ENCODE measurements at places on chromosomes 5 and 9.
A peak's percentile ranks its signal among the peaks of the same experiment; 100 is the strongest.

DNA sequence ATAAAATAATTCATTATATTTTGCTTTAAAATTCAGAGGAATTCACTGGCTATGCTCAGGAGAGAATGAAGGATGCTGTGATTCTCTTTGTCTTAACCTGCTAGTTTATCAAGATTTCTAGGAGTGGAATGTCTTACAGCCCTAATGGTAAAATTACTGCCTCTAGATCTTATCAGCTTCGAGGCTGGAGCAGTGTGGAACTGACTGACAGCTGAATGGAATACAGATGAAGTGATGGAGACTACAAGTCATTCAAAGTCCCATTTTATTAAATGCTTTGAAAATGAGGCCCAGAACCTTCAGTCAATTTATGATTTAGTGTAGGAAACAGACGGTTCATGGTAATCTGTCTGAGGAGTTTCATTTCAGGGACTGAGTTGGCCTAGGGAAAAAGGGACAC lies 202.1 kb downstream of the RFX3 start:
- no peak for DNase-seq

GRCh38 chr5:83469075-83469474 lies 2.5 kb upstream of the VCAN start:
- no peak for DNase-seq

- no peak for DNase-seq
Observed at GRCh38 chr5:176832162-176832561, 21.8 kb downstream of the UNC5A start.

DNA sequence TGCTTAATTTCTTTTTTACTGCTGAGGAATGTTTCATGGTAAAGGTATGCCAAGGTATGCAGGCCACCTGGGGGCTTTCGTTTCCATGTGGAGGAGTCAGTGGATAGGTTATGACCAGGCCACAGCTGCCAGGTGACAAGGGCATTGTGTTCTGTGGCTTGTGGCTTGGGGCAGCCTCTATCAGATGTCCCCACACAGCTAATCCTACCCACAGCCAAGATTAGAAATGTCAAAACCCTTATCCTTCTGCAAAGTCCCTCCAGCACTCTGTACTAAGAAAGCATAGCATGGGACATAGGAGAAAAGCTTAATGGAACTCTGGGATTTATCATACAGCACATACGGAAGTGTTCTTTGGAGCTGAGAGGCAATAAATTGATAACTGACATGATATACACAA lies 171.2 kb upstream of the S1PR3 start:
- DNase-seq, result peak; percentile 24

GRCh38 chr5:172494630-172495505 lies 40.5 kb upstream of the SH3PXD2B start:
- DNase-seq, result no peak

GRCh38 chr5:89733772-89734171 lies 675.8 kb downstream of the CETN3 start:
- no peak for DNase-seq

DNA sequence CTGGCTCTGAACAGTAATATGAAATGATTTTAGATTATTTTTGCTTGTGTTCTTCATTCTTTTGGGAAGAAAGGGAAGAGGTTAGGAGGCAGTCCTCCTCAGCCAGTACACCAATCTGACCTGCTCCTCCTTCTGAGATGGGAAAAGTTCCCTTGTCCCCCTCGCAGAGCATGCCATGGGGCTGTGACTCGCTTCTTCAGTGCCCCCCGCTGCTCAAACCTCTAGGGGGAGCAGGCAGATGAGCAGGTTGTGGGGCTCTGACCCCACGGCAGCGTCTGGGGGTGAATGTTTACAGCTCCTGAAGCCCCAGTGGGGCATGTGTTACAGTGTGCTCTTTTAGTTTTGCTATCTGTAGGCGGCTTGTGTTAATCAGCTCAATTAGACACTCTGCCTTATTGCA lies 50.9 kb upstream of the KLF9 start:
- no peak for DNase-seq

DNA sequence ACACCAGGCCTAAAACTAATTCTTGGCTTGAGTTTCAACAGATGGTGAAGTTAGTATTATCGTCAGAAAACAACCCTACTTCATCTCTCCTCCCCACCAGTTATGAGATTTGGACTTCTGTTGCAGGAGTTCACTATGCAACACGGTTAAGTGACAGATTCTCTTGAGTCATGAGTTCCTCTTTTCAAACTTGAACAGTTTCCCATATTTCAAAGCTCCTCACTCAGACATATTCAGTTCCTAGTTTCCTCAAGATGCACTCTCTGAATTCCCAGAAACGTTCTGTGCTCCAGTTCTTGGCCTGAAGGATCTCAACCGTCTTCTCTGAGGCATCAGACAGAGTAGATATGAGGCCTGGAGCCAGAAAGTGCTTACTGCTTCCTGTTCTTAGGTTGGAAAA lies 7.3 kb upstream of the PTGER4 start:
- DNase-seq, result no peak

DNA sequence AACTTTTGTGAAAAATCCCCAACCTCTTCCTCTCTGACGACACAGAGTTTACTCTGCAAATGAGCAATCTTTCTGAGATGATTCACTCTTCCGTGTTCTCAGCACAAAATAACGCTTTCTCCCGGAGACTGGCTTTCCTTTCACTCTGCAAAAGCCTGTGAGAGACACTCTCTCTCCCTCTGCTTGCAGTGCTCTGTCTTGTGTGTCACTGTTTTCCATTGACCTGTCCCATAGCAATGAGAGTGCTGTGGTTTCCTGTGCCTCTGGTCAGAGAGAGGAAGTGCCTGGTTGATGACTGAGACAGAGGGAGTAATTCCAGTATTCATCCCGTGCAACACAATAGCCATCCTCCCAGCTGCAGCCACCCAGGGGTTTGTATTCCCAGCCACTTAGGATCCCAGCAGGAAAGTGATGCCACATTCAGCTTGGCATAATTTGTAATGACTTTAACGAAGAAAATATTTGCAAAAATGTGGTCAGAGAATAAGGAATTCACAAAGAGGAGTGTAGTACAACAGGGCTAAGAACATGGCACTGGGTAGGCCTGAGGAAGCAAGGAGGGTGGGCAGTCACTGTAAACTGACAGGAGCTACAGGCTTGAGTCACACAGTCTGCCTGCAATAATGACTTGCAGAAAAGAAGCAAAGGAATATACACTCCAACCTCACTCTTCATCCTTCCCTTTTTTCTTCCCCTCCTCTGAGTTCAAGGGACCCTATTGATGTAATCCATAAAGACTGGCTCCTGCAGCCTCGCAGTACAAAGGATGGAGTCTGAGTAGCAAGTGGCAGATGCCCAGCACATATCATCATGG lies 463.5 kb upstream of the RGMB start:
- DNase-seq, result peak; percentile 55

DNA sequence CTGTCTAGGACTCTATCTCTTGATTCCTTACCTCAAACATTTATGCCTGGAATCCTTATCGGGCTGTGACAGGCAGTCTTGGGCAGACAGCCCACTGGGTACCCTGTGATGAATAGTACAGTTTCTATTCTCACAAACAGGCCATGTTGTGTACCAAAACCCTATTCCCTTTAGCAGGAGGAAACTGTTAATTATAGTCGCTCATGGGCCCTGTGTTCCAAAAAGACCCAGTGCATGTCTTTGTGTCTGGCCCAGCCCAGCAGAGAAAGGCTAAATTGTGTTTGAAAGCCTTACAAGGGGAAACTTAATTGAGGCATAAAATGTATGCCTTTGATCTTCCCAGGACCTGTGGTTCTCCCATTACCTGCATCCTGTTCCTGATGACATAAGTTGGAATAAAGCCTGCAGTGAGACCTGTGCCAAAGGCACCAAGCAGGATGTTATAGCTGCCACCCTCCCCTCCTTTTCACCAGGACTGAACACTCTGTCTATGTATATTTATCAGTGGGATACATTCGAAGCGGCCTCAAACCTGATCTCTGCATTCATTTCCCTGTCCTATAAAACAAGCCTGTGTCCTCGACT lies 43.3 kb downstream of the TLR4 start:
- DNase-seq, result peak; percentile 96

DNA sequence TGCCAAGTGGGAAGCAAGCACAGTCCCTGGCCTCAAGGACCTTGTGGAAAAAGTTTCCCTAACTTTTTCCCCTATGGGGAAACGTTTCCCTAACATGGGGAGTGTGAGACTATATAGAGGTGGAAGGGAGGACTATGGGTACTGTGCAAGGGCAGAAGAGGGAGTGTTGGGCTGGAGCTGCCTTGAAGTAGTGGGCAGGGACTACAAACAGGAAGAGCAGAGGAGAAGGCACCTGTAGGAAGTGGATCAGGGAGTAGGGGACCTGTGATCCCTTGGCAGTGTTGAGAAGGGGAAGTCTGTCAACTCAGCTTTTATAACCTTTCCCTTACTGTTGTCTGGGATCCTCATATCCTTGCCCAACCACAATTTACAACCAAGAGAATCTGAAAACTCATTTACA lies 1.4 kb downstream of the CMYA5 start:
- no peak for DNase-seq

GRCh38 chr5:72628771-72629371 lies 121.7 kb upstream of the ZNF366 start:
- no peak for DNase-seq

DNA sequence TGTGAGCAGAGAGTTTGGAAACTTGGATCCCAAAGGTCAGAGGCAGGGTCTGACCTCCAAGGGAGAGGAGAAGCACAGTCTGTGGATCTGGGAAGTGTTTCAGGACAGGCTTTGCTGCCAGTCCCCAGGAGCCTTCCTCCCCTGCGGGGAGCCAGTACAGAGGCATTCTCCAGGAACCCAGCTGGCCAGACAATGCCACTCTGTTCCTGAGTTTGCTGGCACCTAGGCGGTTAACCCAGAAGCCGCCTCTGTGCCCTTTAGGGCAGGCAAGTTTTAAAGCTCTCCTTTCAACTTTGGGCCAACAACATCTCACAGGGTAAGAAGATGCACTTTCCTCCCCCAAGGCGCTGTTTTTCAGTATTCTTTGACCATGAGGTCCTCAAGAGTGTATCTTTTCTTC lies 37.0 kb upstream of the FGF1 start:
- DNase-seq, result no peak

GRCh38 chr5:141902015-141902814 lies 21.5 kb upstream of the DELE1 start:
- DNase-seq, result no peak

DNA sequence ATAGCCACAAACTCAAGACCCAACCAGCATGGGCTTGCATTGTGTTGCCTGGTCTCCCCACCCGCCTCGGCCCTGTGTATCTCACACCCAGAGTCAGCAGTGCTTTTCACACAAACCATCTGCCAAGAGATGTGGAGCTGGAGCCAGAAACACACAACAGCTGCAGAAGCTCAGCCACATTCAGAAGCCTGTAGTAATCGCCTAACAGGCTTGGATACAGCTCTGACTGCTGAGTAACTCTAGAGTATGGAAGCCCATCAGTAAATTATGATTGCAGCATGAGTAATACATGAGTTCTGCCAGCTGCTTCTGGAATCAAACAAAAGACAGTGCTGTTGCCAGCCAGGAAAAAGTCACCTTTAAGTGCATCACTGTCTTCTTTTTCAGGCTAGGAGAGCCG lies 16.0 kb downstream of the TEK start:
- no peak for DNase-seq

- no peak for DNase-seq
Observed at GRCh38 chr9:34675869-34676268, 13.4 kb upstream of the CCL27 start.

GRCh38 chr5:172569861-172570558 lies 71.1 kb upstream of the NEURL1B start:
- no peak for DNase-seq

GRCh38 chr5:128965638-128966302 lies 482 bp downstream of the SLC27A6 start:
- DNase-seq, result no peak

GRCh38 chr9:88053856-88054501 lies 79.6 kb upstream of the CDK20 start:
- no peak for DNase-seq

DNA sequence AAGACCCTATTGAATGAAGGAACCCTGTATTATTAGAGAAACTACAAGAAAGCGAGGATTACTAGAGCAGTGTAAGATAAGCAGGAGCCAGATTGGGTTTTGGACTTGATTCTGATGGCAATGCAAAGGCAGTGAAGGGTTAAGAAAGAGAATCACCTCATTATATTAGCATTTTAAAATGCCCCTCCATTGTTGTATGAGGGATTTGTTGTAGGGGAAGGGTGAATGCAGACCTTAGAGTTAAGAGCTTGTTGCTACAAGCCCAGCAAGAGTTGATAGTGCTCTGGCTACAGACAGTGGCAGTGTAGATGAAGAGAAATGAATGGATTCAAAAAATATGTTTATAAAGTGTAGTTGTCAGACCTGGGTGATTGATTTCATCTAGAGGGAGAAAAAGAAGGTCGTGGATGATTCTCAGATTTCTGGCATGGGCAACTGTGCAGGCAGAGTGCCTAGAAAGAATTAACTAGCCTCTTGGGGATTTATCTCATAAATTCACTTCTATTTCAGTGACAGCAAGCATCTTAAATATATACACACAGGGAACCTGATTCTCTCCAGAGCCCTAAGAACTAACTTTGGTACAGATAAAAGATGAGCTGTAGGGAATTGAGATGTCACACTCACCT lies 344.8 kb downstream of the ARRDC3 start:
- no peak for DNase-seq

DNA sequence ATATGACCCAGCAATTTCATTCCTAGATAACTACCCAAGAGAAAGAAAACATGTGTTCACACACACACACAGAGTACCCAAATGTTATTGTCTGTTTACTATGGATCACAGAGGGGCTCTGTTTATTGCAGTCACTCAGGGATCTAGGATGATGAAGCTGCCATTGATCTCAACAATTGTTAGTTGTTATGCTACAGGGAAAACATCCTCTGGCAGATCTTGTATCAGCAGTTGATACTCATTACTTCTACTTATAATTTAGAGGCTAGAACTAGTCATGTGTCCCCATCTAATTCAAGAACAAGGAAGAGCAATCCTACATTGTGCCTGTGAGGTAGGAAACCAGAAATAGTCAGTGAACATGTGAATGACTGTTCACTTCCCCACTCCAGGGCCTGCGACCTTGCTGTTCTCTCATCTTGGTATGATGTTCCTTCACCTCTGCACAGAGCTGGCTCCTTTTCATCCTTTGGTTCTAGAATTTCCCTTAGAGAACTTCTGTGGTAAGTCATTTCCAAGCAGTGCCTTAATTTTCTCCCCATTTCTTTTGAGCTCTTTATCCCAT lies 30.3 kb downstream of the NMUR2 start:
- DNase-seq, result no peak

Data from SW480 (cell line).